ENCODE measurements at places on chromosomes 12 and 14.

GRCh38 chr12:53123578-53124351, 20.5 kb downstream of the SOAT2 start:
- no peak for DNase-seq

DNA sequence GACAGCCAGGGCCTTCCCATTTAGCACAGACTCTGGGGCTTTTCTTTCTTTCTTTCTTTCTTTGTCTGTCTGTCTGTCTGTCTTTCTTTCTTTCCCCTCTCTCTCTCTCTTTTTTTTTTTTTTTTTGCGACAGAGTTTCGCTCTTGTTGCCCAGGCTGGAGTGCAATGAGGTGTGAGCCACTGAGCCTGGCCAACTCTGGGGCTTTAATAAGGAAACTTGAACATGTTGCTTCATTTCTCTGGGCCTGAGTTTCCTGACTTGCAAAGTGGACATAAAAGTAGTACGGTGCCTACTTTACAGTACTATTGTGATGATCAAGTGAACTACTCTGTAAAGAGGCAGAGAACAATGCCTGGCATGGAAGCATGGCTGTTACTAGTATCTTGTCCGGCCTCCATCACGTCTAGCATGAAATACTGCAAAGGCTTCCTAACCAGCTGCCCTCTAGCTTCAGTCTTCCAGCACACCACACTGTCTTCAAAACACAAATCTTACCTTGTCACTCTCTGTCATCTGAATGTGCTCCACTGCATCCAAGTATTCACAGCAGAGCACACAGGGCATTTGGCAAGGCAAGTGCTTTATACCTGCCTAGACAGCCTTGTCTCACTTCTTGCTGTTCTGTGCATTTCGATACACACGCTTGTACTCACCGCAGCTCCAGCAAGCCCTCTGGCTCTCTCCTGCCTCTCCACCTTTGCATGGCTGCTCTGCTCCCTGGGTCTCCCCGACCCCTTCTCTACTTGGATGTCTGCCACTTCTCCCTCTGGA, 96.7 kb downstream of the IRF2BPL start:
- DNase-seq: no peak

- no peak for DNase-seq
Observed at GRCh38 chr14:86935241-86935885, 1057.6 kb downstream of the GALC start.

- no peak for DNase-seq
Observed at GRCh38 chr12:94795520-94795919, 145.2 kb upstream of the TMCC3 start.

GRCh38 chr12:56333197-56333678, 562 bp downstream of the PAN2 start:
- no peak for DNase-seq

Data from stimulated activated CD4-positive, alpha-beta T cell treated with anti-CD3 and anti-CD28 coated beads, Interleukin-1b, Interleukin-23, amount 100 ng/mL, for 1 hour (primary cell).